ENCODE measurements at places on chromosomes 11 and 22.
A peak's percentile ranks its signal among the peaks of the same experiment; 100 is the strongest.

DNA sequence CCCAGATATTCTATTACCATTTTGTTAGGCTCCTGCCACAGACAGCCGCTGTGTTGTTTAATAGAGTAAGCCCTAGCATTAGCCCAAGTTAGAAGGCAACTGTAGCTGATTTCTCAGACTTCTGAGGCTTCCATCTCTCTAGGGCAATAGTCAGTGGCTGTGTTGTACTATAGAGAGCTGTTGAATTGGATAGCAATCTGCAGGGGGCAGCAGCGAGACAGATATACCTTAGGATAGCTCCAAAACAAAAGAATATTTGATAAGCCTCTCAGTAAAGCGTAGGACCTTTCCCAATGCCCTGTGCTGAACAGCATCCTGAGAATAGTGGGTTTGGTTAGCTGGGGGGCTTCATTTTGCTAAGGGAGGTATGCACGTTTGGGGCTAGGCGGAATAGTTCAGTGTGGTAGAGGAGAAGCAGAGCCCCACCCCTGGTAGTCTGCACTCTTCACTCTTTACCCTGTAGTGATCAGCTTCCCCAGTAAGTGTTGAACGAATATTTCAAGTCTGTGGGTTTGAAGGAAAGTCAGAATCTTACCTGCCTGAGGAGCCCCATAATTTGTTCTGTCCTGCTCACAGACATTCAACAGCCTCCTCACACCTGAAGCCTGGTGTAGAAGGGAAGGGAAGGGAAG lies 515.1 kb downstream of the INSC start:
- no peak for DNase-seq

DNA sequence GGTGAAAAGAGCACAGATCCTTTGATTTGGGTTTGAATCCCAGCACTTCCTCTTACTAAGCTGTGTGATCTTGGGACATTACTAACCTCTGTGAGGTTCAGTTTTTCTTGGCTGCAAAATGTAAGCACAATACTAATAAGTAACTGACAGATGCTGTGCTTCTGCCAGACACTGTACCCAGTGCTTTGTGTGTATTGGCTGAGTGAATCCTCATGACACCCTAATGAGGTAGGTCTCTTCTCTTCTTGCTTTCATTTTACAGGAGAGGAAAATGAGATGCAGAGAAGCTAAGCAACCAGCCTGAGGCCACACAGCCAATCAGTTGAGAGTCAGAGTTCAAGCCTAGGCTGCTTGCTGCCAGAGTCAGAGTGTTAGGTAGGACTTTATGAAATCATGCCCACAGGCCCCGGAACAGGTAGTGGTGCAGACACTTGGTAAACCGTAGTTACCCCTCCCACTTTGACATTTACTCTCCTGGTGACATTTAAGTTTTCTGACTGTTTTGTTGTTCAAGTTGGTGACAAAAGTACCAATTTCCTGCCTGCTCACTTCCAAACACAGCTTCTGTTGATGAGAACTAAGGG lies 21.2 kb downstream of the PTPRJ start:
- no peak for DNase-seq

GRCh38 chr11:86803136-86804045 lies 3.0 kb downstream of the PRSS23 start:
- DNase-seq: no peak

DNA sequence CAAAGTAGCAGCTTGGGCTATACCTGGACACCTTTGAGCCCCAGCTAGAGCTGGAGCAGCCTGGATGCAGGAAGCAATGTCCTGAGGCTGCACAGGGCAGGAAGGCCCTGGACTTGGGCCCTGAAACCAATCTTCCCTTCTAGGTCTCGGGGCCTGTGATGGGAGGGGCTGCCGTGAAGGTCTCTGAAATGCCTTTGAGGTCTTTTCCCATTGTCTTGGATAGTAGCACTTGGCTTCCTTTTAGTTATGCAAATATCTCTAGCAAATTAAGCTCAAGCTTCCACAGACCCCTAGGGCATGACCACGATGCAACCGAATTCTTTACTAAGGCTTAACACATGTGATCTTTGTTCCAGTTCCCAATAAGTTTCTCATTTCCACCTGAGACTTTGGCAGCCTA lies 40.0 kb downstream of the LINC01488 start:
- DNase-seq: no peak

DNA sequence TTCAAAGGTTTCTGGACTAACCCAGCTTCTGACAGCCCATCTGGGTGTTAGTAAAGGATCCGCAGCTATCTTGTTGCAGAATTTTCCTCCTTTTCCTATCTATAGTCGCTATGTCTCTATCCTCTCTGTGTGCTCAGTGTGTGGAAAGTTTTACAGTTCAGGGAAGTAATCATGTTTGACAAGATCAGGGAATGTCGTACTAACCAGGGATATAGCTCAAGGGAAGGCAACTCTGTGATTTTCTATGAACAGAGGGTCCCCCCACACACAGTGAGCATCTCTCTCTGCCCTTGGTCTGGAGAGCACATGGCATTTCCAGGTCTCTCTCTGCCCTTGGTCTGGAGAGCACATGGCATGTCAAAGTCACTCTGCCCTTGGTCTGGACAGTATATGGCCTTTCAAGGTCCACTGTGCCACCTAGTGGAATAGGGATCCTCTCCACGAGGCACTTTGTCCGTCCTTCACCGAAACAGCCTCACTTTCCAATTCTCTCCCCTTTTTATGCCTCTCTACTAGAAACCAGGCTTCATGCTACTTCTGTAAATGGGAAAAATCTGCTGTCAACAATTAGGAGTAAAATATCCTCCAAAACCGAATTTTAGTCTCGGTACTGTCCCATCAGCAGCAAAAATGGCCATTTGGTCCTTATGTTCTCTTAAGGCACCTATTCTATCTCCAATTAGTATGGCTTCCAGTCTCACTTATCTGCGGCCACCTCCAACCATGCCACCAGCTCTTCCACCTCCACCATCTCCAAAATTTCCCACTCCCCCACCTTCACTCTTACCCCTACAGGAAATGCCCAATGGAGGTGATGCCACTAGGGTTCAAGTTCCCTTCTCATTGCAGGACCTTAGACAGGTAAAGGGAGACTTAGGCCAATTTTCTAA lies 88.7 kb downstream of the IGLL5 start:
- no peak for DNase-seq

GRCh38 chr11:67390947-67391303 lies 861 bp upstream of the RAD9A start:
- DNase-seq: no peak

- DNase-seq: no peak
Measured at GRCh38 chr22:22744412-22745224, 100.2 kb downstream of the GGTLC2 start.

GRCh38 chr11:8913961-8914660 lies 3.1 kb downstream of the AKIP1 start:
- no peak for DNase-seq

- DNase-seq: no peak
Measured at GRCh38 chr11:20036626-20037335, 123.5 kb downstream of the DBX1 start.

DNA sequence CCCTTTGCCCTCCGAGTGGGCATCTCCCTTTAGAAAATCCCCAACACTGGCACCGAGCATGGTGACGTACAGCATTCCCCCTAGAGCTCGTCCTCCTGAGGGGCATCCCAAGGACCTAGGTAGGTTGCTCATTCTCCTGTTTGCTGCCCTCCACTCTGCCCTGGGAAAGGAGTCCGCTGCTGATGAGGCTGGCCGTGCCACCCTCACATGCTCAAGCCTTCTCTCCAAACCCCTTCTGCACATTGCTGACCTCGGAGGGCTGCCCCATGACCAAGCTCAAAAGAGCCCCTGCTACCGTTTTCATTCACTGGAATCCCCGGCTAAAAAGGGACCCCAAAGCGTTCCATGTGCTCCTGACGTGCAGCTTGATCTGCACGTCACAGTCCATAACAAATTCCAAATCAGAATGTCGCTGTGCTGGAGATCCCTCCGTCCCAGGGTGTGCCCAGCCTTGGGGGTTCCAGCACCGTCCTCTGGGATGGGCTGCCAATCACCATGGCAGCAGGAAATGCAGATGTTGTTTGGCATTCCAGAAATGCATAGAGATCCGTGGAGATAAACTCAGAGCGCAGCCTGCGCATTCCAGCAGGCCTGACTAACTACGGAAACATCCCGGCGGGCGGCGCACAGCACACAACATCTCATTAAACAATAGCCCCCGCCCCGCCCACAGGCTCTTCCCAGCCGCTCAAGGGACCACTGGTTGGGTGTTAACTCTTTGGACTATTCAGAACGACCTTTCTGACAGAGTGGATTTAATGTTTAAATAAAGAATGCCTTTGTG lies 26.3 kb upstream of the GNB1L start:
- no peak for DNase-seq

GRCh38 chr11:39724404-39724803 lies 1735.0 kb downstream of the LRRC4C start:
- DNase-seq: no peak

GRCh38 chr22:48464246-48464645 lies 1363.4 kb downstream of the BRD1 start:
- no peak for DNase-seq

- DNase-seq: no peak
Measured at GRCh38 chr11:36792996-36793914, 195.2 kb upstream of the RAG2 start.

- DNase-seq: no peak
Measured at GRCh38 chr11:63670096-63670432, 1.1 kb downstream of the ATL3 start.

- DNase-seq: no peak
Measured at GRCh38 chr11:57330029-57330428, 5.3 kb upstream of the TNKS1BP1 start.

DNA sequence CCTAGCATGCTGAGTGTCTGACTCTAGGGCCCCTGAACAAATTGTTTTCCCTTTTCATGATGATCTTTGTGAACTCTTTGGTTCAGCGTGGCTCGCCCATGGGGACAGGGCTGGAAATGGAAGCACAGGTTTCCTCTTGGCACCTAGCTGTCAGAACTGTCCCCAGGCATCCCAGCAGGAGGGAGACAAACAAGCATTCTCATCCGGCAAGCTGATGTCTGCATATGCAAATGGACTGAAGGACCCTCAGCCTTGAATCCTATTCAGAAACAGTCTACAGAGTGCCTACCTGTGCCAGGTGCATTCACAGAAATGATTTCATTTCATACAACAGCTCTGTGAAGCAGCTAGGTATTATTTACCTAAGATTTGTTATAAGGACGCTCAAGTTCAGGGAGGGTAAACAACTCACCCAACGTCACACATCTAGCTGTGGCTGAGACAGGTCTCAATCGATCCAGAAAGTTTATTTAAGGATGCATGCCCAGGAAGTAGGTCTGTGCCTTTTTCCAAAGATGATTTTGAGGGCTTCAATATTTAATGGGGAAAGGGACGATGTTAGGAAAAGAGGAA lies 176.4 kb downstream of the KIRREL3 start:
- DNase-seq: no peak

- DNase-seq: no peak
Measured at GRCh38 chr22:27153386-27153785, 496.0 kb downstream of the MIAT start.

- DNase-seq: no peak
Measured at GRCh38 chr11:43557553-43558110, 122.9 kb upstream of the HSD17B12 start.

- peak; percentile 38 for DNase-seq
Measured at GRCh38 chr22:50620593-50621355, 7.2 kb downstream of the ARSA start.

Data from amygdala (tissue), 56 donors.